C1 segment of cervical spinal cord (tissue), 14 donors: ENCODE measurements at places on chromosomes 2 and 18.

GRCh38 chr2:232464544-232464885 lies 8.6 kb downstream of the ALPI start:
- no peak for DNase-seq

DNA sequence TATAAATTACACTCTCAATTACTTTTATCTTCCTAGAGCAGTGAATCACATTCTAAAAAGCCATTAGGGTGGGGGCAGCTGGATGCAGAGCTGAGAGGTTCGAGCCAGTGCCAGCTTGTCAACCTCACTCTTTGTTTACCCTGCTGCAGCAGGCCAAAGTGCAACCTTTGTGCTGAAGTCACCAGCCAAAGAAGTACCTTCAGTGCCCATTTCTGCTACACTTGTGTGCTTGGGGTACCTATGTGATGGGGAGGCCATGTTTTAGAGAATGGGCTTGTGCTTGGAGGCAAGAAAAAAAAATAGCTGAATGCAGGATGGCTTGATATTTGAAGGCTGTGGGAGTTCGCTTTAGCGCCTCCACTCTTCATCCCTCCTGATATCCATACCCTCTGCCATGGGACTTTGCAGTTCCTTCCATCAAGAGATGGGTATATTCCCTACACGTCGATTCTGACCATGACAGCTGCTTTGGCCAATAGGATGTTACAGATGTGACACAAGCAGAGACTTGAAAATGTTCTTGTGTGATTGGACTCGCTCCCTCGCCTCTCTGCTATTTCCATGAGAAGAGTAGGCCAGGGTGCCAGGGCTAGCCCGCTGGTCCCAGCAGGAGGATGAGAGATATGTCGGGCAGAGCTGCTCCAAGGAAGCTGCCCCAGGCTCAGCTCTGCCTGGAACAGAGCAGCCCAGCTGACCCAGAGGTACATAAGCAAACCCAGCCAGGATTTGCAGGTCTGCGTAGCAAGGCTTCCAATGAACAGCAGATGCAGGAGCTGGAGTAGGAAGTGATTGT lies 12.7 kb upstream of the FZD5 start:
- DNase-seq: no peak

DNA sequence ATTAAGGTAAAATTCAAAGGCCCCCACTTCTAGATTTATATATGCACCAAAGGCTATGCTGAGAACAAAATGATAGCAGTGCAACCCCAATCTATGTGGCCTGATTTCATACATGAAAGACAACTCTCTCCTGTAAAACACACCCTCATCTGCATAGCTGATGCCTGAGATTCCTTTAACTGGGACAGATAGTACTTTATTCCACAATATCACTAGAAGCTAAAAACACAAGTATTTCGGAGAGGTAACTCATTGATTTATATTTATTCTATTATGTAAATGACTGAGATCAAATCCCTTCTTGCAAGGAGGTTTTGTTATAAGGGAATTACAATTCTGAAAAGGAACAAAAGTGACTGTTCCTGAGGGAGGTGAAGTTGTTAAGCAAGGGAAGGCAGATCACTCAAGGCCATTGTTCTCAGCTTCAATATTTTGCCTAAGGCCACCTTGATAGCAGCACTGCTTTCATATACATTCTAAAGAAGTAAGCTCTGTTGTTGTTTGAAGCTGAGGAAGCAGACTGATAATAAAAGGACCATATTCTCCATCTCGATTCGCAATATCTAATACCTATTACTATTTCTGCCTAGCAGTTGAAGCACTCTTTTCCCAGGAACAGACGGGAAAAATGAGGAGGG lies 471.0 kb upstream of the CDH7 start:
- DNase-seq: no peak

GRCh38 chr2:167289651-167290410 lies 401.6 kb downstream of the XIRP2 start:
- no peak for DNase-seq

DNA sequence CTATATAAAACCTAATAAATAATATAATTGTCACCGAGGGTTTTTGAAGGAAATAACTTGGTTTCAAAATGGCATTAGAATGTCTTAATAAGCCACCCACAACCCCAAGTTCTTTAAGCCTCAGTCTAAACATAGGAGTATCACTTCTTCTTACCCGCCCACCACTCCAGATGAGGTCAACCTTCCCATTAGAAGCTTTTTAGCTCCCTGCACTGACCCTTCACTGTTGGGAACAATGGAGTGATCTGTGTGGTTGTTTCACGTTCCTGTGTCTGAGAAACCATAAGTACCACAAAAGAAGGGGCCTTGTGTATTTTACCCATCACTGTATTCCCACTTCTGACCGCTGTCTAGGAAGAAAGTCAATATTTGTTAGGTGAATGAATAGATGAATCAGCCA lies 326.3 kb upstream of the ZNF521 start:
- DNase-seq: no peak

DNA sequence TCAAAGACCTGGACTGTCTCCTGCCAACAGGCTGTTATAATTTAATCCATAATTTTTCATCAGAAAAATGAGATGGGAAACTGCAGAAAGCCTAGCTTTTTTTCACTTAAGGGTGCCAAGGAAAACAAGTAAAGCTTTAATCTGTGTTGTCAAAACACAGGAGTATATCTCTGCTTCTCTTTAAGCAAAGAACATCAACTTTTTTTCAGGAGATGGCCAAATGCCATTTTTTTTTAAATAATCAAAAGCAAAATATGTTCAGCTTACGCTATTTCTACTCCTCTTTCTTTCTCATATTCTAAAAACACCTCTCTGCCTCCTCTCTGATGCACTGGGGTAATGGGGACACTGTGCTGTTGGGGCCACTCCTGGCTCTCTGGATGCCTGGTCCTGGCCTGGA lies 73.1 kb upstream of the NXPH2 start:
- no peak for DNase-seq

GRCh38 chr18:79625195-79625923 lies 54.2 kb upstream of the CTDP1 start:
- DNase-seq: no peak

DNA sequence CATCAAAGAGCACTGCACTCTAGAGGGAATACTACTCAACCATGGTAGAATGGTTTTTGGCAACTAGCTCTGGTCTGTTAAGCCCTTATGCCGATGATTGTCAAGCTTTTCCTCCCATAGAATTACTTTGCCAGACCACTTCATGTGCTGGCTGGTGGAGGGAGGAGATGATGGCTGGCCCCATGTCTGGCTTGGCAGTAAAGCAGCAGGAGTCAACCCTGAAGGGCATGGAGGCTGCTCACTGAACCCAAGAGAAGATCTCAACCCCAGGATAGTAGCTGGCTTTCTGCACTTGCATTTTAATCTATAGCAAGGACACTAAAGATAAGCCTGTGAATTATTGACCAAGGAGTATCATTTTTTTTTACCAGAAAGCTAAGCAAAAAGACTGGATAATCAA lies 309.9 kb downstream of the PIEZO2 start:
- DNase-seq: no peak

DNA sequence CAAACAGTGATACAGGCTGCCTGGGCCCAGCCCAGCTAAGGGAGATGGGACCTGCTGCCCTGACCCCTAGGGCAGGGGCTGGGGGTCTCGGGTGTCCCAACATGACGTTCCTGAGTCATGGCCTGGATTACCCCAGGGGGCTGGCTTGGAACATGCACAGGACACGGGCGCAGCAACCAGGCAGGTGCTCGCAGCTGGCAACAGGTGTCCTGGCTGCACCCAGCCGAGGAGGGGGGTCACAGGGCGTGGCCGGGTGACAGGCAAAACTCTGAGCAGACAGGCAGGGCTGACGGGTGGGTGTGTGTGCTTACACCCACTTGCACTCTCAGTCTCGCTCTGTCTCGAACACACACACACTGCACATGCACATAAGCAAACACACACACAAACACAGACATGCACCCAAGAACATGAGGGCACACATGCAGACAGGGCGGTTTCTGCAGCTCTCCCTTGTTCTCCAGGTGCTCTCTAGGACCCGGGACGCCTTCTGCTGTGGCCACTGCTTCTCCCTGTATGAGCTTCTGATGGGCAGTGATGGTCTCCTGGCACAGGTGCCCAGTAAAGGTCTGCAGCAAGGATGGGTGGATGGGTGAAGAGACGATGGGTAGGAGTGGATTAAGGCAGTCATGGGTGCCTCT lies 33.7 kb upstream of the TAF1B start:
- no peak for DNase-seq

DNA sequence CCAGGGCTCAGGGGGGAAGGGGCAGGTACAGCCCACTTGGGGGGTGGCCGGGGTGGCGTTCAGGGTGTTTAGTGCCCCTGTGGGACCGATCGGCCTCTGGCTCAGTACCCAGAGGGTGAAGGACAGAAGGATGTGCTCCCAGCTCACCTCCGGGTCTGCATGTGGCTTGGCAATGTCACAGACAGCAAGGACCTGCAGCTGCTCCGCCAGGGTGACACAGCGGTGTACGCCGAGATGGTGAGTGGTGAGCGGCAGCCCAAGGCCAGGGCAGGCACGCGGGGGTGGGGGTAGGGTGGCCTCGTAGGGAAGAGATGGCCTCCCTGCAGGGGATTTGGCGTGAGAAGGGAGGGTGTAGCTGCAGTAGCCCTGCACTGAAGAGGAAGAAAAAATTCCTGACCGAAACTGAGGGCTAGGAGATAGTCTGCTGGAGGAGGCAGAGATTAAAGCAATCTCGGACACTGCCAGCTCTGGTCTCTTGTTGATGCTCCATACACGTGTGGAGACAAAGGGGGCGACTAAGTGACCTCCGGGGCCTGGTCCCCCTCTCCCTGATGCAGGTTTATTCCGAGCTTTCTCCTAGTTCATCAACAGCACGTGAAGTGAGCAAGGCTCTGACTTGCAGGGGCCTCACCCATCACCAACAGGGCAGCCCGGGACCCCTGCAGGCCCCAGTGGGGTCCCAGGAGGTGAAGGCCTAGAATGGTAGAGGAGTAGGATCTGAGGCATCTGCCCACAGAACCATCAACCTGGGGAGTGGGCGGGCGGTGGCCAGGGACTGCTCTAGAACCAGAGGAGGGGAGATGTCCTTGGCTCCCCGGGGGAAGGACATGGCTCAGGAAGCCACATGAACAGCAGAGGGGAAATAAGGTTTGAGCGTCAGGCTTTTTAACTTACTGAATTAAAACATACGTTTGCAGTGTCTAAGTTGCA lies 45.4 kb downstream of the FER1L5 start:
- DNase-seq: no peak

DNA sequence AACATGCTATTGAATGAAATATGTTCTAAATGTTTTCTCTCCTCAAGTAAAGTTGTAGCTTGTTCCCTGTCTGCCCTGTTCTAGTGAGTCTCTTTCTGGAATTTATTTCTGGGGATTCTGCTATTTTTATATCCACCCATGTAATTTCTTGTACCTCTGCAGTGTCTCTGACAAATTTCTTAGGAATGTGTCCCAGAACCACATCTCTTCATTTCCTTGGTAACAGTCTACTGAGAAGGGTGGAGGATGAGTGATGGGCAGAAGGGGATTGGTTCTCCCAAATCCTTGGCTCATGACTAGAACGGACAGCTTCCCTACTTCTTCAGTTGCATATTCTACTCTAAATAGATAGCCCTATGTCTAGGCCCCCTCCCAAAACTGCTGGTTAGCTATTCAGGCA lies 490.6 kb upstream of the LINC00305 start:
- DNase-seq: no peak

GRCh38 chr2:227653419-227653818 lies 13.2 kb upstream of the SCYGR5 start:
- no peak for DNase-seq

DNA sequence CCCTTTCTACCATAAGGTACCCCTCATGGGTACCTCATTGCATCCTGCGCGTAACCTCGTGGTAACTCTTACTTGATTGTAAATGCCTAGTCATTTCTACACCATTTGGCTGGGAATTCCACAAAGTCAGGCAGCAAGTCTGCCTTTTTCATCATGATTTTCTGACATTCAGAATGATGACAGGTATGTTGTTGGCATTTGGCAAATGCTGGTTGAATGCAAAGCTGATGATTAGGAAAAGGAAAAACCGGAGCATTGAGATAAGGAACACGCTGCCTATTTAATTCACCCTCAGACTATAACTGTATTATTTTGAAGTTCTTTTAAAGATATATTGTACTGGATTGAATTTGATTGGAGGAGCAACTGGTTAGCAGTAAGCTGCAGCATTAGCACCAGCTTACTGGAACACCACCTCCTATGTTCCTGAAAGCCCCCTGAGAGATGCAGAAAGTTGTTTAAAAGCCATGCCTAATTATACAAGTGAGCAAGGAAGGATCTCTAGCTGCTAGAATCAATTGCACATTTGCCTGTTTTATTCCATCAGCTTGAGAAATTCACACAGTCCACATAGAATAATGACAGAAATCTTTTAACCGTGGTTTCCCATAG lies 520.1 kb downstream of the LRP1B start:
- DNase-seq: no peak

GRCh38 chr2:241629762-241630435 lies 7.1 kb downstream of the THAP4 start:
- no peak for DNase-seq
